Liver (tissue), 10 donors: ENCODE measurements at places on chromosomes 7 and 10.

- DNase-seq = no peak
These were observed 47.3 kb upstream of the KLF14 start for GRCh38 chr7:130781346-130781745.

DNA sequence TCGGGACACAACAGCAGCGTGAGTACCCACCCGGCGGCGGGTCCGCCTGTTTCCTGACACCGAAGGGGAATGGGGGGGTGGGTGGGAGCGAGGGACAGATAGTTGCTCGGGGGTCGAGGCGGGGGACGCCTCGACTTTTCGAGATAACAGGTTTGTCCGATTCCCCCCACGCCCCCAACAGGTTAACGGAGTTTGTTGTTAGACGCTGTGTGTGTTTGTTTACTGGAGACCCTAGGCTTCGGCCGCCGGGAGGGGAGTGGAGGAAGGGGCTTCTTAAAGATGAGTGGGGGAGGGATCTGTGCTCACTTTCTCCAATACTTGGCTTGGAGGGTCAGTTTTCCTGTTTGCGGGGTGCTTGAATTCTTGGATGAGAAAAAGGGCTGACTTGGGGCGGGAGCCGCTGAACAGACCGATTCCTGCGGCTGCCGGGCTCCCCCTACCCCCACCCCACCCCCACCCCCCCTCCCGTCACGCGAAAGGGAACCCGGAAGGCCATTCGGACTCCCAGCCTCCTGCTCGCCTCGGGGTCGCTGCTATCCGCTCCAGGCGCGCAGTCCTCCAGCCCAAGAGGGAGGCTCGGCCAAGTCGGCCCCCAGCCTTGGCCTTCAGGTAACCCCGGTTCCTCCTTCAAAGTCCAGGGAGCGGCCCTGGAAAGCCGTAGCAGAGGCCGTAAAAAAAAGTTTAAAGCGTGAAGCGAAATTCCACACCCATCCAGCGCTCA, 1.0 kb downstream of the SORCS3 start:
- no peak for DNase-seq

GRCh38 chr10:117689566-117689965, 147.0 kb downstream of the EMX2 start:
- no peak for DNase-seq

GRCh38 chr7:125255810-125256209, 326.2 kb upstream of the POT1 start:
- no peak for DNase-seq

GRCh38 chr10:50417486-50417885, 166.2 kb upstream of the ASAH2 start:
- no peak for DNase-seq

GRCh38 chr10:73251683-73252444, 580 bp downstream of the MRPS16 start:
- no peak for DNase-seq
